ENCODE measurements at places on chromosomes 13 and 19.

DNA sequence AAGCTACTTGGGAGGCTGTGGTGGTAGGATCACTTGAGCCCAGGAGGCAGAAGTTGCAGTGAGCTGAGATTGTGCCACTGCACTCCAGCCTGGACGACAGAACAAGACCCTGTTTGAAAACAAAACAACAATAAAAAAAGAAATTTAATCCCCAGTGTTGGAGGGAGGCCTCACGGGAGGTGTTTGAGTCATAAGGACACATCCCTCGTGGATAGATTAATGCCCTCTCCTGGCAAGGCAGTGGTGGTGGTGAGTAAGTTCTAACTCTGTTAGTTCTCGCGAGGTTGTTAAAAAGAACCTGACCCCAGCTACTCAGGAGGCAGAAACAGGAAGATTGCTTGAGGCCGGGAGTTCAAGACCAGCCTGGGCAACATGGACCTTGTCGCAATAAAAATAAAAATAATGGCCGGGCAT is 27.6 kb upstream of the SIN3B start:
- no peak for DNase-seq

DNA sequence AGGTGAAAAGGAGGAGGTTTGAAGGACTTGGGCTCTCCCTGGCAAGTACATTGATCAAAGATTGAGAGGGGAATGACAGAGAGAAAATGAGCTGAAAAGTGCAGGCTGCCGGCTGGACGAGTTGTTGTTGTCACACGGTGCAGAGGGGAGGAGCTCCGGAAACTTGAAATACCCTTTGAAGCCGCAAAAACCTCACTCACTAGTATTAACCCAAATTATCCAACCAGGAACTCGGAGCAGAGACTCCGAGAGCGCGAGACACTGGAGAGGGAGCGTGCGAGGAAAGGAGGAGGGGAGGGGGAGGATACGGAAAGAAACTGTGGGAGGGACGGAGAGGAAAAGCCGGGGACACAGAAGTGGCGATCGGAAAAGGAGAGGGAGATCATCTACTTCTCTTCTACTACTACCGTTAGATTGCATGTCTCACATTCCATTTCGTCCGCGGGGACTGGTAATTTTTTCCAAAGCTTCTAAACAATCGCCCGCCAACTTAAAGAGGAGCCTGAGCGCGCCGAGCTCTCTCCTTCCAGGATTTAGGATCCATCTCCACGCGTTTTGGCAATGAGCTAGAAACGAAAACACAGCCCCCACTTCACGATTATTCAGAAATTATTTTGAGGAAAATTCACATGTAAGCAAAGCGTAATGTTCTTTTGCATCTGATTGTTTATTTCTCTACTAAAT is at the start of gene DACH1:
Gene DACH1 (minus strand): TSS at position 74 of the 684 bp plus-strand sequence.
- peak; percentile 97 for DNase-seq

- peak; percentile 47 for DNase-seq
Observed at GRCh38 chr19:40687525-40688016, 2.9 kb downstream of the NUMBL start.

DNA sequence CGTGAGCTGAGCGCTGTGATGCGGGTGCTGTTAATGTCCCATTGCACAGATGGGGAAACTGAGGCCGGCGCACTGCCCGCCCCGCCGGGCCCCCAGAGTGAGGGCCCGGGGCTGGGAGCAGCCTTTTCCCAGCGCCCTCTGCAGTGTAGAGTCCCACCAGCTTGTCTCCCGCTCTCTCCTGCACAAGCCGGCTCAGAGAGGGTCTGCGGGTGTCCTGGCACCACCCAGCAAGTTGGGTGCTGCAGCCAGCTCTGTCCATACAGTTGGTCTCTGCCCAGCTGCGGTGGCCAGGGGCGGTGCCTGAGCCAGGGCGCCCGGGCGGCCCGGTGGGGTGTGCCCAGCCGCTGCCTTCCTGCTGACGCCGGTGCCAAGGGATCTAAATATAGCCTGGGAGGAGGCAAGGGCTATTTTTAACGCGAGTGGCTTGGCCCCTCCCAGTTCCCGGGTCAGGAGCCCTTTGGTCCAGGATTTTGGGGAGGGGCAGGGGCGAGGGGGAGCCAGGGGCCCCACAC is 19.3 kb downstream of the GADD45B start:
- peak; percentile 53 for DNase-seq

- DNase-seq, result no peak
Observed at GRCh38 chr19:45515807-45516401, 8.6 kb downstream of the VASP start.

DNA sequence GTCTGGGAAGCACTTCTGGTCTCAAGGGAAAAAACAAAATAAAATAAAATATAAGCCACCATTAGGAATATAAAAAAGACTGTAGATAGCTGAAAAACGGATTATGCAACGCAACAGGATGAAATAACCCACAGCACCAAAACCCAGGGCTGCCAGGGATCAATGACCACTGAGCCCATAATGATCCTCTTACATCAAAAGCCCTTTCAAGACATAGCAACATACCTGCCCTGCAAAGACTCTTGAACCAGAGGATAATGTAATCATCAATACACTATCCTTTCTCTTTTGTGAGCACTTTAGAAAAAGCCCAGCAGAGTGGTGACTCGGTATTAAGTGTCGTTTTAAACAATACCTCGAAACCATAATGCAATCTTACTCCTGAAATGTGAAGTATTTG is 235.0 kb upstream of the SOX21 start:
- DNase-seq, result no peak

GRCh38 chr13:33175991-33176390 is 109.6 kb downstream of the STARD13 start:
- DNase-seq, result no peak

DNA sequence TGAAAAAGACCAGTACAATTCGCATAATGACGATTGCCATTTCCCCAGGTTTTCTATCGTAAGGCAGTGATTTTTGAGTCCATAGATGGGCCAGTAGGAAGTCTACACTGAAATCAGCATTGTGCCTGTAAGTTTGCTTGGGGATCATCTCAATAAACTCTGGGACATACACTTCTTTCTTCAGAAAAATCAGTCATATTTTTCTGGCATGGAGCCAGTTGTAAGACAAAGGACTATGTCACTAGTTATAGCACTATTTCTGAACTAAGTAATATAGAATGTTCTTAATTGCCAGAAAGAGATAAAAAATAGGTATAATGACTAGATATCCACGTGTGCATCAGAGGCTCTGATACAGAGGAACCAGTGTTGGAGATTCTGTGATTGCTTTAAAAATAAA is 243.5 kb downstream of the LMO7 start:
- DNase-seq, result no peak

- no peak for DNase-seq
Observed at GRCh38 chr19:5434351-5434917, 20.8 kb upstream of the ZNRF4 start.

GRCh38 chr19:16112778-16113177 is 1.1 kb downstream of the RAB8A start:
- no peak for DNase-seq
